ENCODE measurements at places on chromosomes 16 and 17.
A peak's percentile ranks its signal among the peaks of the same experiment; 100 is the strongest.

- DNase-seq, result no peak
Observed at GRCh38 chr17:5638596-5638995, 54.3 kb upstream of the NLRP1 start.

GRCh38 chr17:38558728-38559050 lies 47.1 kb downstream of the SRCIN1 start:
- no peak for DNase-seq

GRCh38 chr17:13268791-13269595 lies 251.2 kb upstream of the ELAC2 start:
- no peak for DNase-seq

DNA sequence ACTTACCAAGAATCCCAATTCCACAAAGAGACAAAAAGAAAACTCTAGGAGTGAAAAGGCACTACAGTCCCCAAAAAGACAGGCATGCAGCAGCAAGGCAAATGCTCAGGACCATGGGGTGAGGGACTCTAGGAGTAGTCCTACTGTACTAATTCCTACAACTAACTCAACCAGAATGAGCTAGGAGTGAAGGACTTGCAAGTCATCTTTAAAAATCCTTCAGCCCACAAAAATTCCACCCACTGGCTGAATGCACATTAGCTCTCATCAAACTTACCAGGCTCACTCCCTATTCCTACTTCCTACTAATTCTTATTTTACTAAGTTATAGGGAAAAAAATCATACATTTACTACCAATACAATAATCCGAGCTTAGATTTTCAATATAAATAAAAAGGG lies 141.7 kb upstream of the C17orf78 start:
- DNase-seq, result no peak

DNA sequence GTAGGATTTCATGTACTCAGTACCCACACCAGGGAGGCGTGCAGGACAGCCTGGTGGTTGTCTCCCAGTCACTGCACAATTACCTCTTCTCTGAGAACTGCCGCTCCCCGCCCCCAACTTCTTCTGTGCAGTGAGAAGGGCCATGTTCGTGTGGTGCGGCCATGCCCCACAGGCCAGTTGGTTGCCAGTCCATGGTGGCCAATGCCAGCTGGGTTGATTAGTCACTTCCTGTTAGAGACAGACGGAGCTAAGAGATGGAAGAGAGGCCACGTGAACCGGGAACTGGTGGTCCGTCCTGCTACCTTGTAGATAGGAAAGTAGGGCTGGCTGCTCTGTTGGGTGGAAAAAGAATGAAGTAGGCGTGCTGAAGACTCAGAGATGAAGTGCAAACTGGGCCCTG lies 206.5 kb downstream of the ABCC12 start:
- no peak for DNase-seq

DNA sequence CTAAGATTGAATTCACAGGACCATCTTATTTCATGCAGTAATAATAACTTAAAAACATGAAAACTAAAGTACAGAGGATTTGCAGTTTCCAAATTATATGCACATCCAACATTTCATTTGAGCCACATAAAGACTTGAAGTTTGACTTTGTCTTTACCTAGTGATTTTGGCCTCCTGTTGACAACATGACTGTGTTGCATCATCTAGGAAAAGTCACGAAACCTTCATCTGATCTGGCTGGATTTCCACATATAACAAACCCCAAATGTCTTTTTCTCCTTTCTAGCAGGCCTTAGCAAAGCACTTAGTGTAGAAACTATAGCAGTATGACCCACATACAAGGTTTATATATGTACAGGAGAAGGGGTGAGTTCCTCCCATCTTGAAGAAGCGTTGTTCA lies 406.5 kb upstream of the CDH5 start:
- DNase-seq, result no peak

- peak; percentile 28 for DNase-seq
Observed at GRCh38 chr17:8073627-8074484, 13.7 kb downstream of the ALOX12B start.

DNA sequence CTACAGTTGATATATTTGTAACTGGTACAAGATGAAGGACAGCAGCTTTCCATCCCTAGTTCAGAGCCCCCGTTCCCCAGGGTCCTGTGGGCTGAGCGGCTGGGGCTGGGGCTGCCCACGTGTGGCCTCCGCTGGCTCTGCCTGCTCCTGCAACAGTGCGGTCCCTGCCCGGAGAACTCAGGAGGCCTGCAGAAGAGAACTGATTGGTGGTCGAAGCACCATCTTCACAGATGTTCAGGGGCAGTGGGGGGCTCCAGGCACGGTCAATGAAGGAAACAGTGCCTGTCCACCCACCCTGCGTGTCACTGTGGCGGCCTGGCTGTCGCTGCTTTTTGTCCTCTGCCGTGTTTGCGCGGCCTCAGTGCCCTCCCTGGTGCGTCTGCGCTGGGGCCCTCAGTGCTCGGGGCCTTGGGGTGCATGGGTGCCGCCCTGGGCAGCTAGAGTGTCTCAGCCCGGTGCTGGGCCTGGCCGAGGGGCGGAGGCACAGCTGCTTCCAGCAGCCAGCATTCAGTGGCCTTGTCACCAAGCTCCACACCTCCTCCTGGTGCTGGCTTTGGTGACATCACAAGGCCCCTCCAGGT lies 4.2 kb upstream of the NUDT16L1 start:
- DNase-seq, result no peak

- DNase-seq, result no peak
Observed at GRCh38 chr16:58563775-58564174, 48.5 kb downstream of the SETD6 start.

- no peak for DNase-seq
Observed at GRCh38 chr16:57563761-57564160, 21.3 kb downstream of the ADGRG5 start.

GRCh38 chr17:77146882-77147281 lies 6.1 kb downstream of the SEC14L1 start:
- DNase-seq, result no peak
